ENCODE measurements at places on chromosomes 2 and 18.

- DNase-seq = no peak
Measured at GRCh38 chr2:219207884-219208740, 1.5 kb downstream of the ZFAND2B start.

- no peak for DNase-seq
Measured at GRCh38 chr2:85604568-85605339, 2.3 kb upstream of the TMEM150A start.

DNA sequence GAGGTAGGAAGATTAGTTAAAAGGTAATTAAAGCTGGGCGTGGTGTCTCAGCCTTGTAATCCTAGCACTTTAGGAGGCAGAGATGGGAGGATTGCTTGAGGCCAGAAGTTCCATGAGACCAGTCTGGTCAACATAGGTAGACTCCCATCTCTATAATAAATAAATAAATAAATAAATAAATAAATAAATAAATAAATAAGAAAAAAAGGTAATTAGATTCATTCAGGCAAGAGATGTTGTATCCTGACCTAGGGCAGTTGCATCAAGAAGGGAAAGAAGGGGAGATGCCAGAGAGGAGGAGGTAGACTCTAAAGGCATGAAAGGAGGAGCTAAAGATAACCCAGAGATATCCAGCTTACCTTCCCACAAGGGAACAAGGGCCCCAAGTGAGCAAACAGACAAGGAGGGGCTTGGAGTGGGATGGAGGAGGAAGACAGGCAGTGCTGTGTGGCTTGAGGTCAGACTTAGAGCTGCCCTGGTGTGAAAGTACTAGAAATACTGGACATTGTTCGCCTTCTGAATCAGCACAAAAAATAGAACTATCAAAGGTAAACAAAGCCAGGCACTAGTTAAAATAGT is 7.4 kb upstream of the RAB1A start:
- no peak for DNase-seq

- DNase-seq = no peak
Measured at GRCh38 chr18:59921384-59921891, 21.6 kb downstream of the PMAIP1 start.

GRCh38 chr18:57427429-57428201 is 7.6 kb upstream of the ONECUT2 start:
- no peak for DNase-seq

DNA sequence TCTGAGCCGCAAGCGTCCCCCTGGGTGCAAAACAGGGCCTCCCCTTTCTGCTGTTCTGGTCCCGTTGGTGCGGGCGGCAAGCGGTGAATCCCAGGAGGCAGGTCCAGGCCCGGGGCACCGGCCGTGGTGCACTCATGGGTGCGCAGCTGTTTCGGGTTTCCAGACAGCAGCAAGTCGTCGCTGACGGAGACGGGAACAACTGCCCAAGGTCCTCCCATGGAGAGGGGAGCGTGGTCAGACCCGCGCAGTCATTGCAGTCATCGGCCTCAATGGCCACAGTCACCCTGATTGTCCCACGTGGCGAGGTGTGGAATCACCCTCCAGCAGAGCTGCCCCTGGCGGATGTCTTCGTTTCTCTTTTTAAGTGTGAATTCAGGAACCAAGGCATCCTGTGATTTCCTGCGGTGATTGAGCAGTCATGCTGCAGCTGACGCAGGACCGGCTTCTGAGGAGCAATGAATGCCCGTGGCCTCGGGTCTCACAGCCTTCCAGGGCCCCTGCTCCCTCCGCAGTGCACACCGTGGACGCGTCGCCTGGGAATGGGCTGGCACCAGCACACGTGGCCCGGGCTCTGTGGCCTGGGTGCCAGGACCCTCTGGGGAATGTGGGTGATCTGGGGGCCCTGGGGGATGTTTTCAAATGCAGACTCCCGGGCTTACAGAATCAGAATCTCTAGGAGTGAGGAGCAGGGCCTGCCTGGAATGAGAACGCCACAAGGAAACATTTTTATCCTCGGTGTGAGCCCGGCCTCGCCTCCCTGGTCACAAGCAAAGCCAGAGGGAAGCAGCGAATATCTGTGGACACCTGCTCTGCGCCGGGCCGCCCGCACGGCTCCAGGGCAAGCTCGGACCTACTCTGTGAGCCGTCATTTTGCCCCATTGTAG is 244.2 kb upstream of the SALL3 start:
- no peak for DNase-seq

DNA sequence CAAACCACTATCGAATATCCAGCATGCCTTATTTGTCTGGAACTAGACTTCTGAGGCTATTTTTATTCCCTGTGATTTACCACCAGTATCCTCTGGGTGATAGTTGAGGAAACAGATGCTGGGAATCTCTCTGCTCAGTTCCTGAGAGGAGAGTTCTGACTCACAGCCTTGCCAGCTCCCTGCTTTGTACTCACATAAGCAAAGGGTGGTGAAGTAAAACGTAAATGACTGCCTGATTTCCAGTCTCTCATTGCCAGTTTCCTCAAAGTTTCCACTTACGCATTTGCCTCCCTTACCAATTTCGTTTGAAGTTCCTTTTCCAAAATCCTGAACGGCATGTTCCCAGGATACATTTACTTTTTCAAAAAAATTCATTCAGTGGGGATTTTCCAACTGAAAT is 69.2 kb upstream of the HNRNPA3 start:
- DNase-seq = no peak

Data from activated T-cell treated with anti-CD3 and anti-CD28 coated beads for 48 hours (primary cell).